ENCODE measurements at places on chromosomes 2 and 18. TPM values are rescaled to one million over a fixed set of nuclear protein-coding genes. Genes with fewer than 3 reads are reported as not detected.

The GAD1 gene
- total RNA-seq = 0.35 TPM

DNA sequence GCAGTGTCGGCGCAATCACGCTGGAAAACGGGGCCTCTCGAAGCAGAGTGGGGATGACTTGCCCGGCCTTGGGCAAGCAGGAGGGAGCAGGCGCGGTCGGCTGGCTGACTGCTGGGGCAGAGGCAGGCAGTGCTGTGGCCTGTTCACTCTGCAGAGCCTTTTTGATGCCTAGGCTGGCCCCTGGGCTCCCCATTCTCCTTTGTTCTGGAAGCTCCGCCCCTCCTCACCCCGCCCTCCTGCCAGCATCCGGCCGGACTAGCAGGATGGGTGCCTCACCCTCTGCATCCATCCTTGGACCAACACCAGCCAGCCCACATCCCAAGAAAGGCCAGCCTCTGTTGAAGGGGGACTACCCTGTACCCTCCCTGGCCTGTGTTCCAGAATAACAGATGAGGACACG is at the start of gene ASPRV1:
ASPRV1 (minus strand) TSS at position 136 of the 400 bp plus-strand sequence. CDS start 195 bp downstream, outside the sequence.
- H3K36me3 ChIP-seq = no peaks in the 10 kb centered on the region
- H3K4me3 ChIP-seq = no peak within 1 kb of the TSS
- H3K27me3 ChIP-seq = no peaks in the 10 kb centered on the region
- no peak for DNase-seq

DNA sequence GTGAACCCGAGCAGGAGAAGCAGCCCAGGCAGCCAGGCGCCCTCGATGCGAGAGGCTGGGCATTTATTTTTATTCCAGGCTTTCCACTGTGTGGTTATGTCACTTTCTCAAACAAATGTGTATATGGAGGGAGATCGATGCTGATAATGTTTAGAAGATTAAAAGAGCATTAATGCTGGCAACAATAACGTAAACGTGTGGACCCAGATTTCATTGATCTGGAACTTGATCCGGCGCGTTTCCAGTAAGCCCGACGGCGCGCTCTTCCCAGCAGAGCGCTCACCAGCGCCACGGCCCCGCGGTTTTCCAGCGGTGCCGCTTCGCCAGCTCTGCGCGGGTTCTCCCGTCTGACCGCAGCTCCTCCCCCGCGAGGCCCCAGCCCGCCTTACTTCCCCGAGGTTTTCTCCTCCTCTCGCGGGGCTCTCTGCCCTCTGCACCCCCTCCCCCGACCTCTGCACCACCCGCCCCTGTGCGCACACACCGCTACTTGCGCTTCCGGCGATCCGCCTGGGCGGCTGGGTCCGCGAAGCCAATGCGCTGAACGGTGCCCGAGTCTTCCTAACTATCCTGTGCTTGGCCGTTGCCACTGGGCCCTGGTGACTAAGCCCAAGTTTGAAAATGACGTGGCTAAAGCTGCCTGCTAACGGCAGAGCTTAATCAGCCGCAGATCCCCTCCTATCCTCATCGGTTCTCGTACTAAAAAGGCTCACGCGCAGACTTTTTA is 6.1 kb downstream of the ONECUT2 start:
- DNase-seq = no peak
- no peak overlapping the region for H3K4me3 ChIP-seq
- no peaks in the 10 kb centered on the region for H3K4me1 ChIP-seq
- H3K27me3 ChIP-seq = peaks cover 2% of the 10 kb centered on the region
- H3K36me3 ChIP-seq = no peaks in the 10 kb centered on the region
- no peak overlapping the region for H3K27ac ChIP-seq

The RPE gene
- 44.1 TPM for total RNA-seq

The PLGLB1 gene
- 3.6 TPM for total RNA-seq

The SLC16A14 gene
- total RNA-seq = 3.4 TPM
